ENCODE measurements at places on chromosomes 13 and 19. TPM values are rescaled to one million over a fixed set of nuclear protein-coding genes. Genes with fewer than 3 reads are reported as not detected.
A peak's percentile ranks its signal among the peaks of the same experiment; 100 is the strongest.

Gene LMTK3
- total RNA-seq, result 2.0 TPM

Gene UNC13A
- not detected for total RNA-seq

Gene CYP4F3
- not detected for total RNA-seq

Gene ZBTB45
- 15.9 TPM for total RNA-seq

GRCh38 chr13:114112826-114113322 is 19.5 kb downstream of the RASA3 start:
- H3K27ac ChIP-seq, result no peak overlapping the region
- DNase-seq, result no peak
- H3K27me3 ChIP-seq, result no peaks in the 10 kb centered on the region
- peaks cover 30% of the 10 kb centered on the region for H3K36me3 ChIP-seq
- peaks cover 67% of the 10 kb centered on the region for H3K4me1 ChIP-seq

DNA sequence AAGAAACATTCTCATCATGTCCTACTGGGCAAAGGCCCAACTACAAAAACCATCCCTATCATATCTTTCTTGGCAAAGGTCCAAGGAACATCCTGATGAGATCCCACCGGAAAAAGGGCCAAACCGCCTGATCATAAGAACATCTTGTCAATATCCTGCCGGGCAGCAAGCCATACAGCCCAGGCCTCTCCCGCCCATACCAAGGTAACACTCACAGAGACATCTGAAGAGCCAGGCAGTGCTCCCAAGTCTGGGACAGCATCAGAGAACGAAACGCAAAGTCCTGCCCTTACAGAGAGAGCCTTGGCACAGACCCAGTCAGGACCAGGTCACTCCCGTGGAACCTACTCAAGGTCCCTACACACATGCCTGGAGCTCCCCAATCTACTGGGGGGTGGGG is 18.5 kb upstream of the ZNF331 start:
- peaks cover 17% of the 10 kb centered on the region for H3K36me3 ChIP-seq
- H3K4me1 ChIP-seq, result peaks cover 18% of the 10 kb centered on the region
- no peaks in the 10 kb centered on the region for H3K27me3 ChIP-seq
- DNase-seq, result no peak

DNA sequence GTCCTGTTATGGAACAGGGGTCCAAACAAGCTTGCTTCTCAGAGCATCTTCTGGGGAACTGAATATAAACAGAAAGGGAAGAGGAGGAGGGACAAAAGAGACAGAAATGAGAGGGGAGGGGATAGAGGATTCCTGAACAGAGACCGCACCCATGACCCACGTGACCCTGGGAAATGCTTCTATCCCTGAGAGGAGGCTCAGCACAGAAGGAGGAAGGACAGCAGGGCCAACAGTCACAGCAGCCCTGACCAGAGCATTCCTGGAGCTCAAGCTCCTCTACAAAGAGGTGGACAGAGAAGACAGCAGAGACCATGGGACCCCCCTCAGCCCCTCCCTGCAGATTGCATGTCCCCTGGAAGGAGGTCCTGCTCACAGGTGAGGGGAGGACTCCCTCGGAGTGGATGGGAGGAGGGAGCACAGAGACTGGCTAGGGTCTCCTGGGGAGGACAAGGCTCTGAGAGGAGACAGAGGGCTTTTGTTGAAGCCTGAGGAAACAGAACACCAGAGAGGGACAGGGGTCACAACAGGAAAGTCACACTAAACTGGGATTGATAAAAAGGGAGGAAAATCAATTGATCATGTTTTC is at the start of gene CEACAM6:
Gene CEACAM6, plus strand, starts transcription at position 203 of the 586 bp plus-strand sequence. Its CDS starts 109 bp downstream, at position 312.
- H3K4me3 ChIP-seq, result no peak within 1 kb of the TSS
- no peak for DNase-seq
- H3K4me1 ChIP-seq, result peaks cover 5% of the 10 kb centered on the region
- H3K27ac ChIP-seq, result no peak within 1 kb of the TSS
- H3K36me3 ChIP-seq, result no peaks in the 10 kb centered on the region

DNA sequence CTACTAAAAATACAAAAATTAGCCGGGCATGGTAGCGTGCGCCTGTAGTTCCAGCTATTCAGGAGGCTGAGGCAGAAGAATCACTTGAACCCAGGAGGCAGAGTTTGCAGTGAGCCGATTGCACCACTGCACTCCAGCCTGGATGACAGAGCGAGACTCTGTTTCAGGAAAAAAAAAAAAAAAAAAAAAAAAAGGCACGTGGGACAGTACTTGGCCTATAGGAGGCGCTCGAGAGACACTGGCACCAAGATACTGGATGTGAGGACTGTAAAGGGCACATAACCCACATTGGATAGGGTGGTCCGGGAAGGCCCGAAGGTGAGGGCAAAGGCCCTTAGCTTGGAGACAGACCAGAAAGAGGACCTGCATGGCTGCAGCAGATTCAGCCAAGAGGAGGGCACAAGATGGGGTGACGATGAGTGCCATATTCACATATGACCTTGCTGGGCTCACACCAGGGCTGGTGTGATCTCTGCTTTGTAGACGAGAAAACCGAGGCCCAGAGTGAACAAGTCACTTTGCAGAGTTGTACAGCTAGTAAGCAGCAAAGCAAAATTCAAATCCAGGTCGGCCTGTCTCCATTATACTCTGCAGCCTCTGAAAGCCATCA is 89.4 kb downstream of the DPF1 start:
- H3K4me1 ChIP-seq, result no peaks in the 10 kb centered on the region
- no peak overlapping the region for H3K4me3 ChIP-seq
- H3K36me3 ChIP-seq, result peaks cover 1% of the 10 kb centered on the region
- H3K27ac ChIP-seq, result no peak overlapping the region
- DNase-seq, result no peak
- H3K27me3 ChIP-seq, result no peaks in the 10 kb centered on the region

GRCh38 chr19:10424011-10424637 is 3.8 kb downstream of the PDE4A start:
- peaks cover 73% of the 10 kb centered on the region for H3K4me1 ChIP-seq
- peaks cover 2% of the 10 kb centered on the region for H3K27me3 ChIP-seq
- peaks cover 14% of the 10 kb centered on the region for H3K36me3 ChIP-seq
- peak overlapping the region; percentile 75 for H3K27ac ChIP-seq

DNA sequence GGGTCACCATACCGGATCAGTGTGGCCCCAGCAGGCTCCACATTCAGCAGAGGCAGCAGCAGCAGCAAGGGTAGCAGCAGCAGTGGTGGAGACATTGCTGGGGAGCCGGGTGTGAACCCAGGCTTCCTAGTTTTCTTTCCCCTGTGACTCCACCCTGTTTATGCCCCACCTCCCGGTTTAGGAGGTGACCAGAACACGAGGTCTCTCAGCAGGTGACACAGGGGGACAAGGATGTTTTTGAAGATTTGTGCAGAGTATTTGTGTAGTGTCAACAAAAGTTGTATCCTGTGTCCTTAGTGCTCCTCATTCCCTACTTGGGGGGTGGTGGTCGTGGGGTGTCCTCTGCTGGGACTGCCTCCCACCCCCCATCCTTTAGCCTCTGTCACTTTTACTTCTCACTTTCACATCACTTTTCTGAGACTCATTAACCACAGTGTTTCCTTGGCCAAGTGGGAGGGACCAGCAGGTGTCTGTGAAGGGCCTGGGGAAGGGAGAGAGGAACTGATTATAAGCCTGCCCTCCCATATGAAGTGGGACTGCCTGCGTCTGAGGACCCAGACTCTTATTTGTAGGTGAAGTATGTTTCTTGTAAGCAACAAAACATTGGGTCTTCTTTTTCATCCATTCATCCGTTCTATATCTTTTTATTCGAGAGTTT is 15.6 kb upstream of the KCNC3 start:
- H3K4me1 ChIP-seq, result peaks cover 40% of the 10 kb centered on the region
- no peaks in the 10 kb centered on the region for H3K27me3 ChIP-seq
- H3K27ac ChIP-seq, result peak overlapping the region; percentile 43
- DNase-seq, result no peak
- peak overlapping the region; percentile 32 for H3K4me3 ChIP-seq

- no peaks in the 10 kb centered on the region for H3K36me3 ChIP-seq
- no peak overlapping the region for H3K27ac ChIP-seq
- no peak for DNase-seq
- peaks cover 17% of the 10 kb centered on the region for H3K27me3 ChIP-seq
- H3K4me3 ChIP-seq, result no peak overlapping the region
Measured at GRCh38 chr13:32300920-32301319, 14.2 kb downstream of the ZAR1L start.

- H3K4me3 ChIP-seq, result peak overlapping the region; percentile 89
- H3K36me3 ChIP-seq, result peaks cover 15% of the 10 kb centered on the region
- H3K27ac ChIP-seq, result peak overlapping the region; percentile 29
- DNase-seq, result no peak
Measured at GRCh38 chr19:1172353-1173158, 1.5 kb downstream of the SBNO2 start.

- H3K27ac ChIP-seq, result no peak overlapping the region
- H3K4me1 ChIP-seq, result no peaks in the 10 kb centered on the region
- H3K27me3 ChIP-seq, result no peaks in the 10 kb centered on the region
Measured at GRCh38 chr19:19111136-19111835, 27.0 kb downstream of the TMEM161A start.

DNA sequence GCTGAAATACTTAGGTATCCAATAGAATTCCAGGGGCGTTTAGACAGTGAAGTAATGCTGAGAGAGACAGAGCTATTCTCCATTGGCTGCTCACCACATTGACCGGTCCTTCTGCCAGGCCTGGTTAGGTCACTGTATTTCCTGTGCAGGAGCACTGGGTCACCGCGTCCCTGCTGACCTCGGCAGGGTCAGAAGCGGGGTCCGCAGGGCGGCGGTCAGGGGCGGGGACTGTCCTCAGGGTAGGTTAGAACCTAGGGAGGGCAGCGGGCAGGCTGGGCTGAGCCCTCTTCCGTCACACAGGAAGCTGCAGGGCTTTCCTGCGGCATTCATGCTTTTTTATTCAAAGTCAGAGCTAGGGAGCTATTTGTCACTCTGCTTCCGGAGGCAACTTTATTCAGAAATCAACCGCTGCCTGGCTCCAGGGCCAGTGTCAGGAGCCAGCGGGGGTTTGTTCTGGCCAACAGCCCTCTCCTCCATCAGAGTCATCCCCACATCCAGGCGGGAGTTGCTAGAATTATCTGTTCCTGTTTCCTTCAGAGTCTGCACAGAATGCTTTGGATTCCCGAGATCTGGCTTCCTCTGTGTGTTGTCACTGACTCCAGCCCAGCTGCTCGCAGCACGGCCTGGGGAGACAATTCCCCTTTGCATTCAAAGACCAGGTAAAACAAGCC is 81.2 kb upstream of the WASF3 start:
- H3K27me3 ChIP-seq, result no peaks in the 10 kb centered on the region
- no peaks in the 10 kb centered on the region for H3K36me3 ChIP-seq
- no peak overlapping the region for H3K27ac ChIP-seq
- H3K4me1 ChIP-seq, result peaks cover 10% of the 10 kb centered on the region
- no peak for DNase-seq

DNA sequence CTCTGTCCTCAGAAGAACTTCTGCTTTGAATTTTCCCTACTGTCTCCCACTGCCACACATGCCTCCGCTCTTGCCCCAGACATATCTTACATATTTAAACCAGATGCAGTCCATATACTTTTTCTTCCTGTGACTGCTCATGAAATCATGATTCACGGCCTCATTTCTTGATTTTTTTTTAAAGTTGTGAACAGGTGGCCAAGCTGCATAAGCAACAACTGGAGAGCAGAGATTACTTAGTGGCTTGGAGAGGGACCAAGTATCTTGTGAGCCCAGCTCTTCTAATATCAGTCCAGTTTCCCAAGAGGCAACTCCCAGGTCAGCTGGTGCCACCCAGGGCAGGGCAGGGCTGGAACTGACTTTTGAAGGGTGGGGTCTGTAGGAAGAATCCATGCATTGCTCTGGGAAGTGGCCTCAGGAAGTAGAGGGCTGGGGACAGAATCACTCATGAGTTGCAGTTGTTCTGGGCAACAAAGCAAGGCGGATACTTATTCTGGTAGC is 152.4 kb downstream of the LMO7 start:
- H3K27ac ChIP-seq, result no peak overlapping the region
- DNase-seq, result no peak
- H3K4me3 ChIP-seq, result no peak overlapping the region
- no peaks in the 10 kb centered on the region for H3K36me3 ChIP-seq

GRCh38 chr19:41398050-41398418 is 416 bp downstream of the BCKDHA start:
- DNase-seq, result no peak
- peak overlapping the region; percentile 97 for H3K4me3 ChIP-seq
- no peaks in the 10 kb centered on the region for H3K27me3 ChIP-seq

DNA sequence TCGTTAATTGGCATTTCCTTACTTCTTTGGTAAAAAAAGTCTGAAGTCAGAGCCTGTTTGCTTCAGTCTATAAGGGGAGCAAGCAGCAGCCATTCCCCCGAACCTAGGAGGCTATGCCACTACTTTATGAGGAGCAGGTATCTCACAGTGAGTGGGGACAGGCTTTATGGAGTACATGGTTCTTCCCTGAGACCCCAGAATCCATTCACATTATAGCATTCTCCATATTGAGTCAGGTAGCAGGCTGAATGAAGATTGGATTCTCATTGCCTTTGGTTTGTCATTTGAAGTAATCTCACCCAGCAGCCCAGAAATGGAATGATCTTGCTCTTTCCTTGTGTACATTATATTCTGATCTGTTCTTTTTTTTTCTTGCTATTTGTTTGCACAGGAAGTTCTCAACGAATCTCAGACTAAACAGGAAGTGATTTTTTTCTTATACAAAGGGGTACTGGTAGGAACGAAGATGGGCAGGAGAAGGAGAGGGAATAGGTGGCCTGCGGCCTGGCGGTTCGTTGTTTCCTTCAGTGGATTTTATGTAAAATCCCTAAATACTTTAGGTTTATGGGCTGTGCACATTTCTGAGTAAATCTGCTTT is 74.4 kb downstream of the ARHGAP35 start:
- H3K4me3 ChIP-seq, result peak overlapping the region; percentile 56
- no peak for DNase-seq
- peaks cover 10% of the 10 kb centered on the region for H3K36me3 ChIP-seq
- H3K27me3 ChIP-seq, result no peaks in the 10 kb centered on the region
- H3K4me1 ChIP-seq, result peaks cover 42% of the 10 kb centered on the region

- DNase-seq, result no peak
- H3K27ac ChIP-seq, result no peak overlapping the region
- H3K36me3 ChIP-seq, result no peaks in the 10 kb centered on the region
Measured at GRCh38 chr19:21460686-21461085, 44.7 kb upstream of the ZNF429 start.

DNA sequence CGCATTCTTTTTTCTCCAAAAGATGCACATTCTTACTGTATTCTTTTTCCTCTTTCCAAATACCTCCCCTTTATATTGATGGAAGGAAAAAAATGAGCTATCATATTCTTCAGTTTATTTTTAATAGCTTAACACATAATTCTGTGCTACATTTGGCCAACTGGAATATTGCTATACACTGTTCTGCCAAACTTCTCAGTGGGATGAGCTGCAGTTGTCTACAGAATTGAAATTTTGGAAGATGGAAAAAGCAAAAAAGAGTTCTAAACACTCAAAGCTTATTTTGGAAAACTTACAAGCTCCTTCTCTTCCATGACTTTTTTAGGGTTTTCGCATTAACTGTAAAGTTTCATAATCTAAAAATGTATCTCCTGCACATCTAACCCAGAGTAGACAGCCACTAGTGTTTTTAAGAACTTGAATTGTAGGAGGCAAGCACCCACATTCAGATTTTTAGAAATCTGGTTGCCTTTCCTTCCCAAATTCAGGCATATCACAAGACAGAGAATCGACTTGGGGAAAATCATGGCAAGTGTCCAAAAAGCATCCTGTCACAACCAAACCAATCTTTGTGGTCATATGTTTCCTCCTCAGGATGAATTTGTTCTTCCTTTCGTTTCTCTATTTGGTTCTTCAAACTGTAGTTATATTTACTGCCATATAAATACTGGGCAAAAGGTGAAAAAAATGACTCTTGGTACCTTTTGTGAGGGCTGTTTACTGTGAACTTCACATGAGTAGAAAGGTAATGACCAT is 111.4 kb upstream of the FRY start:
- no peaks in the 10 kb centered on the region for H3K36me3 ChIP-seq
- no peak for DNase-seq
- peaks cover 10% of the 10 kb centered on the region for H3K27me3 ChIP-seq
